ENCODE measurements at places on chromosomes 7 and 10.

- no peak for DNase-seq
These were observed 99.7 kb upstream of the FZD1 start for GRCh38 chr7:91164506-91164905.

DNA sequence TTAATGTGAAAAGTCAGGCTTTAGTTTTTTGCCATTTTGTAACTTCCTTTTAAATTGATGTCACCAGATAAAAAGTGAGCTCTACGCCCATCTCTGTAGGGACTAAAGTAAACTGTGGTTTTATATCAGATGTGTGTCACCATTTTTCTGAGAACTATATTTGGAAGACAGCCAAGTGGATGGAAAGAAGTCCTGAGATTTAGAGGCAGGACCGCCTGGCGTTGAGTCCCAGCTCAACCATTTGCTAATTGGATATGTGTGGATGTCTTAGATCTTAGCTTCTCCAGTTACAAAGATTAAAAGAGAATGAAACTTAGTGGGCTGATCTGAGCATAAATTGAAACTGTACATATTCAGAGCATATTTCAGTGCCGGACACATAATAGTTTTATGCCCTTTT, 691.6 kb upstream of the CELF2 start:
- DNase-seq, result no peak

- DNase-seq, result no peak
These were observed 190.2 kb downstream of the SORCS3 start for GRCh38 chr10:104831272-104831671.

DNA sequence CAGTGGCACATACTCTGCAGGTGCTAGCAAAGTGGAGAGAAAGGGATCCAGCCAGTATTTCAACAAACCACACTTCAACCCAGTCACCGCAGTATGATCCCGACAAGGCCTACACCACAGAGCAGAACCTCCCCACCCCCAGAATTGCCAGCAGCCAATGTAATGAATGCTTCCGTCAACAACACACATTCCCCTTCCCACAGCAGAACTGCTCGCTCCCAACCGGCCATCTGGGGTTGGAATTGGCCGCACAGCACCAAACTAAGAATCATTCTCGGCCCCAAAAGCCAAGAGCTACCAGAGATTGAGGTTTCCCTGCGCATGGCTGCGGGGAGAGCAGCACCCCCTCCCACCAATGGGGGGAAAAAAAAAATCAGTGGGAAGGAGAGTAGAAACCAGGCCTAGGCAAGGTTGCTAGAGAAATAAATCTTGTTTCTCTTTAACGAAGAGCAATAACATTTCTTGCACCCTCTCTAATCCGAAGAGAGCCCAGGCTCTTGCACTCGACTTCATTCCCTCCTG, 1.1 kb downstream of the WASL start:
- DNase-seq, result no peak

DNA sequence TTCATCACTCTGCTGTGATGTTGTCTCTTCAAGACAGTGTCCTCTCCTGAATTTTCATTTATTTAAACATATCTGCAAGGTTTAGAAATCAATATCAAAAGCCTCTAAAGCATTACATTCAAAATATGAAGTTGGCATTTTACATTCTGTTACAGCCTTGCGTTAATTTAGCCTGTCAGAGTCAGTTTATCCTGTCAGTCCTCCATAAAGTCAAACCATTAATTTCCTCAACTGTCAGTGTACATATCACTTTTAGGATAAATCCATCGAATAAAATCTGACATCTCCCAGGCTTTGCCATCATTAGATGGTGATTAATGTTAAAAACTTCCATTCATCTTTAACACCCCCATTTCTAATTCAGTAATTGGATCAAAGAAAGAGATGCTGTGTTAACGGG, 77.0 kb downstream of the NPY start:
- no peak for DNase-seq

DNA sequence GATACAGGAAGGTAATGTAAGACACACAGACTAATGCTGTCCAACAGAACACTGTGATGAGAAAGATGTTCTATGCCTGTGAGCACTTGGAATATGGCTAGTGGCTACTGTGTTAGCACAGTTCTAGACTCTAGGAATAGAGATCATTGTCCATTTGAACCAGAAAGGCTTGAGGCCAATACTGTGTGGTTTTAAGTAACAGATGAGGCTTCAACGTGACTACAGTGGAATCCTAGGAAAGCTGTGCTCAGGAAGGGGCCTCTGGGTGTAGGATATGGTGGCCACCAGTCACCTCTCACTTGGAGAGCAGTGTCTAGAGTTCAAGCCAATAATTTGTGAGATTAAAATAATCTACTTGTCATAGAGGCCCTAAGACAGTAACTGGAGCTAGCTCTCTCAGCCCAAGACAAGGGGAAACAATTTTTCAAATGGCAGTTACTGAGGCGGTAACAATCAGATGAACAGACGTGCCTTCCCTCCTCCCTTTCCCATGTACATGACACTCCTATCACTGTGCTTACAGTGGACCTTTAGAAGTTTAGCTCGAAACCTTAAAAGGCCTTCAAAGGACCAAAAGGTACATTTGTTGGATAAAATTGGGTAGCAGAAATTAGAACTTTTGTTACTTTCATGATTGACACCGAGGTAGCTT, 10.2 kb downstream of the ZDHHC16 start:
- DNase-seq, result no peak

DNA sequence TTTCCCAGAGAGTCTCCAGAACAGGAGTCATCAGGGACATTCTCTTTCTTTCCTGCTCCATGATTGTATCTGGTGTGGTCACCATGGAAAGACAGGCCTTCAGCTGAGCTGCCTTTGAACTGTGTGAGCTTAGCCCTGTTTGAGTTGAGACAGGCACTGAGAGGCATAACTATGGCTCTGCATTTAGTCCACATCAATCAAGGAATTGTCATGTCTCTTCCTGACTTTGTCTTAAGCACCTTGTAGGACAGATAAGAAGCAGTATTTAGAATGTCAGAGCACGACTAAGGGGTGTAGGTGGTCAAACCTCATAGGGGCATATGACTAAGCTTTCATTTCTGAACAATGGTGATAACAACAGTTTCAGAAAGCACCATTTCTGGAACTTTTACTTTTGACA, 53.5 kb downstream of the EPDR1 start:
- no peak for DNase-seq

DNA sequence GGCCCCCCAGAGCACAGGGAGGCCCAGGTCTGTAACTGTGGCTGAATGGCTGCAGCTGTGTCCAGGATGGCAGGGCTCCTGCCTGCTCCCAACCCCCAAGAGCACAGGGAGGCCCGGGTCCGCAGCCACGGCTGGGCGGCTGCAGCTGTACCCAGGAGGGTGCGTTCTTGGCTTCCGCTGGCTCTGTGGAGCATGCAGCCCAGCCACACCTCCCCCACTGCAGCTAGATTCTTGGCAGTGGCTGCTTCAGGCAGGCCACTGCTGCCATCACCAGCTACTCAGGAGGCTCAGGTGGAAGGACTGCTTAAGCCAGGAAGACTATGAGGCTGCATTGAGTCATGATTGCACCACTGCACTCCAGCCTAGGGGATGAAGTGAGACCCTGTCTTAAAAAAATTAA, 27.9 kb downstream of the C7orf25 start:
- no peak for DNase-seq

- DNase-seq, result no peak
These were observed 137.3 kb downstream of the HECW1 start for GRCh38 chr7:43249823-43250145.

DNA sequence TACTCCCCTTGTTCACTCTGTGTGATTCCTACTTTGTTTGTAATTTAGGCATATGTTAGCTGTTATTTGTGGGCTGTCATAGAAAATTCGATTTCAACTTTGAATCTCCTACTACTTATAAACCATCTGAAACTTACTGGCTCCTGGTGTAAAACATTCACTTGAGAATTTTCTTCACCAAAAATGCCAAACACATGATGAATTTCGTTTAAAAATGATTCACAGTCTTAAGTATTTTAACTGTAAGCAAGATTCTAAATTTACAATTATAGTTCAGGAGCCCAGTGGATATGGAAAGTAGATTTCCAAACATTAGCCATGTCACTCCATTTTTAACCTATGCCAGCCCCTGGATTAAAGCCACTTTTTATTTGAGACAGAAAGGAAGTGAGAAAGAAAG, 3.1 kb downstream of the CPED1 start:
- DNase-seq, result no peak
